ENCODE measurements at places on chromosomes 6 and 20. TPM values are rescaled to one million over a fixed set of nuclear protein-coding genes. Genes with fewer than 3 reads are reported as not detected.

- H3K4me3 ChIP-seq = no peak overlapping the region
- H3K4me1 ChIP-seq = no peaks in the 10 kb centered on the region
- no peak for DNase-seq
Observed at GRCh38 chr20:57369596-57369995, 18.5 kb downstream of the RAE1 start.

GRCh38 chr20:32536851-32537656 lies 48.1 kb downstream of the NOL4L start:
- no peaks in the 10 kb centered on the region for H3K36me3 ChIP-seq
- peak; percentile 91 for DNase-seq
- peak overlapping the region; percentile 48 for H3K4me3 ChIP-seq
- H3K27me3 ChIP-seq = no peaks in the 10 kb centered on the region
- H3K27ac ChIP-seq = peak overlapping the region; percentile 71
- peaks cover 63% of the 10 kb centered on the region for H3K4me1 ChIP-seq

- no peaks in the 10 kb centered on the region for H3K4me1 ChIP-seq
- no peak for DNase-seq
- H3K27me3 ChIP-seq = peaks cover 84% of the 10 kb centered on the region
- H3K4me3 ChIP-seq = no peak overlapping the region
- H3K27ac ChIP-seq = no peak overlapping the region
Observed at GRCh38 chr20:51175156-51175555, 152.2 kb upstream of the KCNG1 start.

DNA sequence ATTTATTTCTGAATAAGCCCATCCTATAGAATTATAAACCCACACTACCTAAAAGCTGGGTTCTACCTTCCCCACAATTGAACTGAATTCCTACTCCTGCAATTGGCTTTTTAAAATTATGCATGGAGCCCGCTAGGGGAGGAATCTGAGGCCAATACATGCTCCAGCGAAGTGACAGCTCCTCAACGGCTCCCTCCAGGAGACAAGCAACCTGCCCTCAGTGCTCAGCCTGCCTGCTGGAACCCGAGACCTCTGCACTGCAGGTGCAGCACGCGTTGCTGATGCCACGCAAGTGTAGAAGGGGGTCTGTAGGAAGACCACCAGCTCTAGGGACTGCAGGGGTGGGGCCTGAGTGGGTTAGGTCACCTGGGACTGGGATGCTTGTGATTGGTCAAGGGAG lies 170.2 kb upstream of the CDYL start:
- H3K4me1 ChIP-seq = peaks cover 33% of the 10 kb centered on the region
- H3K27me3 ChIP-seq = no peaks in the 10 kb centered on the region
- no peak overlapping the region for H3K4me3 ChIP-seq
- no peaks in the 10 kb centered on the region for H3K36me3 ChIP-seq
- DNase-seq = no peak

The MTFR2 gene
- 10.5 TPM for total RNA-seq

- H3K27me3 ChIP-seq = no peaks in the 10 kb centered on the region
- DNase-seq = no peak
- H3K27ac ChIP-seq = no peak overlapping the region
- no peaks in the 10 kb centered on the region for H3K36me3 ChIP-seq
- no peaks in the 10 kb centered on the region for H3K4me1 ChIP-seq
Observed at GRCh38 chr6:24060982-24061754, 64.8 kb upstream of the NRSN1 start.

GRCh38 chr6:34475767-34476328 lies 10.0 kb downstream of the PACSIN1 start:
- H3K36me3 ChIP-seq = no peaks in the 10 kb centered on the region
- no peak for DNase-seq
- H3K27ac ChIP-seq = no peak overlapping the region

The ENPP4 gene
- 6.2 TPM for total RNA-seq

The CASS4 gene
- 0.15 TPM for total RNA-seq

- no peaks in the 10 kb centered on the region for H3K27me3 ChIP-seq
- DNase-seq = no peak
- peaks cover 12% of the 10 kb centered on the region for H3K4me1 ChIP-seq
- H3K27ac ChIP-seq = no peak overlapping the region
- H3K36me3 ChIP-seq = peaks cover 43% of the 10 kb centered on the region
Observed at GRCh38 chr6:125299257-125299656, 2.5 kb downstream of the HDDC2 start.

- H3K4me3 ChIP-seq = no peak overlapping the region
- no peak overlapping the region for H3K27ac ChIP-seq
- DNase-seq = no peak
- no peaks in the 10 kb centered on the region for H3K4me1 ChIP-seq
Observed at GRCh38 chr6:23929201-23929600, 196.8 kb upstream of the NRSN1 start.

- no peaks in the 10 kb centered on the region for H3K4me1 ChIP-seq
- H3K4me3 ChIP-seq = no peak overlapping the region
- no peaks in the 10 kb centered on the region for H3K36me3 ChIP-seq
- DNase-seq = no peak
- no peak overlapping the region for H3K27ac ChIP-seq
- no peaks in the 10 kb centered on the region for H3K27me3 ChIP-seq
Observed at GRCh38 chr6:130593200-130593599, 227.4 kb downstream of the TMEM200A start.

DNA sequence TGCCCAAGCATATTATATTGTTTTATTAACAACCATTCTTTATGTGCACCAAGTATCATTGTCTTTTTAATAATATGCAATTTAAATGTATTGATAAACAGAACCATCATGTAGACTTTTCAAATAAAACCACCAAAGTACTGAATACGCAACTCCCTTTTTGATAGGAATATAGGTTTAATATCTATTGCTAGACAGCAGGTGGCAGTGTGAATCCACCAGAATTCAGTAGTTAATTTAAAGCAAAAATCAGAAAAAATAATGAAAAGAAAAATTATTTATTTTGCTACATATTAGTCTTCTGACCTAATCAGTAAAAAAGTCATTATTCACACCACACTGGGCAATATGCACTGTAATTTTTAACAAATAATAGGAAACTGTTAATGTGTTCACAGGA lies 143.7 kb downstream of the KLHL32 start:
- H3K27ac ChIP-seq = no peak overlapping the region
- no peak for DNase-seq
- H3K4me3 ChIP-seq = no peak overlapping the region
- H3K4me1 ChIP-seq = no peaks in the 10 kb centered on the region
- no peaks in the 10 kb centered on the region for H3K27me3 ChIP-seq

GRCh38 chr6:11615214-11615602 lies 77.7 kb downstream of the TMEM170B start:
- no peak overlapping the region for H3K27ac ChIP-seq
- no peak overlapping the region for H3K4me3 ChIP-seq
- peaks cover 19% of the 10 kb centered on the region for H3K4me1 ChIP-seq
- H3K27me3 ChIP-seq = no peaks in the 10 kb centered on the region

DNA sequence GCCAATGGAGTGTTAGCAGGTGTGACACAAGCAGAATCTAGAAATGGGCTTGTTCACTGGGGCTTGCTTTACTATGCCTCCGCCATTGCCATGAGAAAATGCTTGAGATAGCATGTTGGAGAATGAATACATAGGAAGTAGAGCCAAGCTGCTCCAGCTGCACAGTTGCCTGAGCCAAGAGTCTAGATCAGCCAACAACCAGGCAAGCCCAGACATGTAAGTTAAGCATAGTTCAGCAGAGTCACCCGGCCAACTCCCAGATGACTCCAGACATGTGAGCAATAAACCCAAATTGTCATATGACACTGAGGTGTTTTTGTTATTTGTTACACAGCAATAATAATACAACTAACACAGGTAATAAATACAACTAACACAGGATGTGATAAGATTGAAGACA lies 167.9 kb downstream of the HAO1 start:
- H3K36me3 ChIP-seq = no peaks in the 10 kb centered on the region
- no peak for DNase-seq
- H3K4me3 ChIP-seq = no peak overlapping the region
- H3K27me3 ChIP-seq = no peaks in the 10 kb centered on the region

DNA sequence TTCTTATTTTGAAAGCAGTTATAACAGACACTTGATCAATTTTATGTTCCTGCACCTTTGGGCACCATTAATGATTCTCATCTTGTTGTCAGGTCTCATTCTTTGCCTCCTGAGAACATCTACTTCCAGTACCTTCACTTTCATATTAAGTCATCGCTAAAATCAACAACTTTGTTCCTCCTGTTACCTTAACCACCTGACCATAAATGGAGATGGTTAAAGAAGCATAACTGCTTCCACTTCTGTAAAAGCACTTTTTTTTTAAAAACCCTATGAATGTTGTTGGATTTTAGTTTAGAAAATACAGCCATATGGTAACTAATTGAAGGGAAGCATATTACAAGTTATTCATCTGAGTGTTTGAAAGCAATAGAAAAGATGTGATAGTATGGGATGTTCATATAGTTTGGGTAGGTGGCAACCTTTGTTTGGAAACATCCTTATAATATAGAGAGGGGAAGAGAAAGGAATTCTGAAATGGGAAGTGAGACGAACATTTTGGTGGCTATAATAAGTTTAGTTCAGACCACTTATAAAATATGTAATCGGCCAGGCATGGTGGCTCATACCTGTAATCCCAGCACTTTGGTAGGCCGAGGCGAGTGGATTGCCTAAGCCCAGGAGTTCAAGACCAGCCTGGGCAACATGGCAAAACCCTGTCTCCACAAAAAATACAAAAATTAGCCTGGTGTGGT lies 53.9 kb downstream of the AFG1L start:
- no peak overlapping the region for H3K27ac ChIP-seq
- no peaks in the 10 kb centered on the region for H3K36me3 ChIP-seq
- no peaks in the 10 kb centered on the region for H3K4me1 ChIP-seq
- no peak for DNase-seq
- H3K27me3 ChIP-seq = no peaks in the 10 kb centered on the region
- H3K4me3 ChIP-seq = no peak overlapping the region

The CGA gene
- total RNA-seq = not detected

GRCh38 chr20:7773511-7773910 lies 166.7 kb downstream of the HAO1 start:
- H3K27me3 ChIP-seq = no peaks in the 10 kb centered on the region
- DNase-seq = no peak
- no peaks in the 10 kb centered on the region for H3K36me3 ChIP-seq
- no peak overlapping the region for H3K27ac ChIP-seq

DNA sequence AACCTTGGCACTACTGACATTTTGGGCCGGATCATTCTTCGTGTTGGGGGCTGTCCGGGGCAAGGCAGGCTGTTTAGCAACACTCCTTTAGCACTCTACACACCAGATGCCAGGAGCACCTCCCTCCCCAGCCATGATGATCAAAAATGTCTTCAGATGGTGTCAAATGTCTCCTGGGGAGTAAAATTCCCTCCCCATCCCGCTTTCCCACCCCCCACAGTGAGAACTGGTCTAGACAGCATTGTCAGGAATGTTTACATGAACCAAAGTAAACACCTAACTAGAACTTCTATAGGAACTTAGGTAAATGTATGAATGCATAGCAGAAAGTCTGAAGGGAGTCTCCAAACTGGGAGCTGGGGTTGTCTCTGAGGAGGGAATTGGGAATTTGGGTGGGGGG lies 70.0 kb upstream of the TOP1 start:
- H3K36me3 ChIP-seq = no peaks in the 10 kb centered on the region
- no peaks in the 10 kb centered on the region for H3K4me1 ChIP-seq
- peaks cover 32% of the 10 kb centered on the region for H3K27me3 ChIP-seq
- DNase-seq = no peak
- H3K4me3 ChIP-seq = no peak overlapping the region

The MCHR2 gene
- total RNA-seq = not detected

The PKIB gene
- total RNA-seq = 4.8 TPM

All from PC-9 (cell line).